ENCODE measurements at places on chromosomes 1 and 21.

DNA sequence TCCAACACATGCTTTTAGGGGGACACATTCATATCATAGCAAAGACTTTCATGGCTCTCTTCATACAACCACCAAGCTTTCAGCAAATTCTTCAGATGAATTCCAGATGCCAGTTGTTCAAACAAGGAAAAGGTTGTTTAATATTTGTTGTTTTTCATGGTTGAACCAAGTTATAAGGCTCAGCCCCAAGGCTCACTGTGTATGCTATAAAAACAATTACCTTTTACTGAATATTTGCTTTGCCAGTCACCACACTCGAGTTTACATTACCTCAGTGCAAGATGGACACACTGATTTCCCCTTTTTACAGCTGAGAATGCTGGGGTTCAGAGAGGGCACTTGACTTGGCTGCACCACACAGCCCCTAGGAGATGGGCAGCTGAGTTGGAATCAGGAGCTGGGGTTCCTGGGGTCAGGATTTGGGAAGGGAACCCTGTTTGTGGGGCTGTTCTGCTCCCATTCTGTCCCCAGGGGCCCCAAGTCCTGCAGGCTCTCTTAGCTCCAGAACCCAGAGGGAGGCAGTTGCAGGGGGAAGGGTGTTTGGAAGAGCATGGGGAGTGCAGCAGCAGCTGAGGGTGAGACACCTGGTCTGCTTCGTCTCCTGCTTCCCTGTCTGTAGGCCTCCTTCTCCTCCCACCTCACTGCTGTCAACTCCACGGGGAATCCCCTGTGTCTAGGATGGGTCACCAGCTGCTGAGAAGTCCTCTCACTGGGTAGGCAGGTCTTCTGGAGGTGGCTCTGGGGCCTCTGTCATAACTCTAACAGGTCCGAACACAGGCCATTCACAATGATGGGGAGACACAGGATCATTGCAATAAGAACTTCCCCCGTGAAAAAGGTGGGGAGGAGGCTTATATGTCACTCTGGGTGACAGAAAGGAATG, 12.8 kb upstream of the TMPRSS2 start:
- no peak for DNase-seq

DNA sequence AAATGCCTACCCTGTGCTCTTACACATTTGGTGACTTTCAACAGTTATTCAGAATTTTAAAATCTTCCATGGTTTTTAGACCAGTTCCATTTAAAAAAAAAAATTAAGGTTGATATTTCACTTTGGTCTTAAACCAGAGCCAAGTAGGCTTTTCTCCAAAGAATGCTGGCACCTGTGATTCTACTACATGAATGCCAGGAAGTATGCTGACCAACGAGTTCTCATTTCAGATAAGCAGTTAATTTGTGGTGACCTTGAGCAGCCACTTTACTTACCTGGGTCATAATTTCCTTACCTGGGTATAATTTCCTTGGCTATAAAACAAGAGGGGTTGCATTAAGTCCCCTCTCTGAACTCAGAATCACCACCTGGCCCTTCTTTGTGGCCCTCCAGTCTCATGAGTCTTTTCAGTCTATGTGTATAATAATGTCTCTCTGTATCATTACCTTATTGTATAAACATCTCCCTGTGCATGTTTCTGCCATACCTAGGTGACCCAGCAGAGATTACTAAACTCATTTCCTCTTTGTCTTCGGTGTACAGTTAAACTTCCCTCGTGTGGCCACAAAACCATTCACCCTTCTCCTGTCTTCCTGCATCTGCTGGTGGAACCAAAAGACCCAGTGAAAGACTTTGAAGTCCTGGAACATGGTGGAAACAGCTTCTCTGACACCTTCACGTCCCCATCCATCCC, 139.1 kb upstream of the DPT start:
- no peak for DNase-seq

DNA sequence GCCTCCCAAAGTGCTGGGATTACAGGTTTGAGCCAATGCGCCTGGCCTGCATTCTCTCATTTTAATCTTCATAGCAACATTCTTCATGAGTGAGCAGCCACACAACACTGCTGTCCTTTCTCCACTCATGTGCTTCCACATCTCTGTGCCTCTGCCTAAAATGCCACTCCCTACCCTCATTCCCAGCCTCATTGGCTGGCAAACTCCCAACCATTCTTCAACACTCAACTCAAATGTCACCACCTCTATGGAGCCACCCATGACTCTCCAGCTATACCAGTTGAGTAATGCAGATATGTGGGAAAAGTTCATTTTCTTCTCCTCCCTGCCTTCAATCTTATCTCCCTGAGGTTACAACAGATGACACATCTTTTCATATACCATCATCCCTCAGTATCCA, 53.9 kb upstream of the ZC3H12A start:
- DNase-seq, result no peak

DNA sequence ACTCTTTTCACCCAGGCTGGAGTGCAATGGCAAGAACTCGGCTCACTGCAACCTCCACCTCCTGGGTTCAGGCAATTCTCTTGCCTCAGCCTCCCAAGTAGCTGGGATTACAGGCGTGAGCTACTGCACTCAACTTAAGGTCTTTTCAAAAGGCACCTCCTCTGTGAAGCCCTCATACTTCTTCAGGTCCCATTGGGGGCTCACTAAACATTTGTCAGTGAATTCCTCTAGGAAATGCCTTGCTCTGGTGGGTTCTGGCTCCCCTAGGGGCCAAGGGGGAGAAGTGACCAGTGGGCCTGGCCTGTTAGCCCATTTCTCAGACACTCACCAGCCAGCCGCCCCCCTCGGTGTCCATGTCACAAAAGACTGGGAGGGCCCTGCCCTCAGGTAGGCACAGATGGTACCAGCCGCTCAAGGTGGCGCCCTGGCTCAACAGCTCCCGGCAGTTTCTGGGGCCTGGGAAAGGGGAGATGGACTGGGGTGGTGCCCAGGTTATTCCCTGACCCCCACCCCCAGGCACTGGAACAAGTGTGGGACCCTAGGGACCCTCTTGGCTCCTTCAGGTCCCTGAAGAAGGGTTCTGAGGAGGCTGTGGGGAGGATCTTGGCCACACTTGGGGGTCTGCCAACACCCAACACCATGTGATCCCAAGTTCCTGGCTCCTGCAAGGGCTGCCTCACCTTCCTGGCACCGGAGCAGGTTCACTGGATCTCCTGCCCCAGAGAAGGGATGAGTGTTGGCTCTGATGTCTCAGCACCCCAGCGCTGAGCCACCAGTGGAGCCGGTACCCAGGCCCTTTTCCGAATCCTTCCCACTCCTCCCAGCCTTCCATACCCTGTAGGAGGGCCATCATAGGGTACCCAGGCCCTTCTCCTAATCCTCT, 1.6 kb downstream of the FCN3 start:
- DNase-seq, result no peak

GRCh38 chr1:82366689-82367088, 566.0 kb downstream of the ADGRL2 start:
- no peak for DNase-seq

DNA sequence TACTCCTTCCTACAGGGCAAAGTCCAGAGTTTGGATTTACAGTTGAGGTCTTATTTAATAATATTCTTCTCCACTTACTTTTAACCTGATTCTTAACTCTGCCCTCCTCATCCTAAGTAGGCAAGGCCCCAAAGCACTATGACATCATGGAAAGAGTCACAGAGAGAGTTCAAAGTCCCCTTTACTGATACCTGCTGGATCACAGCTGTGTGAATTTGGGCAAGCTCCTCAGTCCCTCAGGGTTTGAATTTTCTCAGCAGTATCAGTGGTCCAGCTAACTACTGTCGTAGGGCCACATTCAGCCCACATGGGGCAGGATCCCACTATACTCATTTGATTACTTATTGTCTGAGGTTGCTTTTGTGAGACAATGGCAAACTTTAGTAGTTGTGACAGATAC, 16.0 kb downstream of the TYW3 start:
- peak; percentile 29 for DNase-seq

- DNase-seq, result no peak
Observed at GRCh38 chr1:78275906-78276685, 214.7 kb upstream of the PTGFR start.

- no peak for DNase-seq
Observed at GRCh38 chr1:178418284-178418955, 78.3 kb downstream of the CLEC20A start.

DNA sequence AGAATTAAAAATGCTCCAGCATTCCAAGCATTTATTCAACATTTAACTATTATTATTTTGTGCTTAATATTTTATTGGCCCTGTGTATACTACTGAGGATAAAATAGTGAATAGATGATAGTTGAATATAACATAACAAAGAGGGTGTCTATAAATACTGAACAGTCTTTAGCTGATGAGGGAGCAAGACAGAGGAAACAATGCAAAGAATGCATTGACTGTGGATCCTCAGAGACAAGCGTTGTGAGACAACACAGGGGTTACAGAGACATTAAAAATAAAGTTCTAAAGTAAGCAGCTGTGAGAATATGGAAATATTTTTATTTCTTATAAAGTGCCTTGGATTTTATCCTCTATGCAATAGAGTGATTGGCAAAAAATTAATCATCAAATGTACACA, 1133.1 kb downstream of the PLA2G4A start:
- DNase-seq, result no peak

- no peak for DNase-seq
Observed at GRCh38 chr1:216576234-216576937, 146.8 kb downstream of the ESRRG start.

GRCh38 chr1:3714814-3715213, 37.4 kb upstream of the CCDC27 start:
- DNase-seq, result no peak

GRCh38 chr1:33841494-33841893, 22.4 kb upstream of the HMGB4 start:
- no peak for DNase-seq

- DNase-seq, result no peak
Observed at GRCh38 chr1:61892977-61893376, 150.7 kb downstream of the PATJ start.

GRCh38 chr1:204089044-204089751, 16.3 kb downstream of the SOX13 start:
- DNase-seq, result no peak

DNA sequence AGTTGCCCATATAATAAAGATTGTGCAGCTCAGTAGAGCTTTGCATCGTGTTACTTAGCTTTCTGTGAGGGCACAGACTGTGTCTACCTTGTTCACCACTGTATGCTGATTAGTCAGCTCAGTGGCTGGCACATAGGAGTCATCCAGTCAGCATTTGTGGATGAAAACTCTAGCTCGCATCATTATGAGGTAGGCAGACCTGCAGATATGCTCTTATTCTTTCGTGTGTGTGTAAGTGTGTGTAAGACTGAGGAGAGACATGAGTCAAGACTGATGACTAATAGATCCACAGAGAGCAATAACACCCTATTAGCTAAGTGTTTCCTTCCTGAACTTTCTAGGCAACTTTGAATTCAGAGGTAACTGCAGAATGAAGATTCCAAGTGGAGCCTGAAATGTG, 17.1 kb downstream of the TTF2 start:
- no peak for DNase-seq

DNA sequence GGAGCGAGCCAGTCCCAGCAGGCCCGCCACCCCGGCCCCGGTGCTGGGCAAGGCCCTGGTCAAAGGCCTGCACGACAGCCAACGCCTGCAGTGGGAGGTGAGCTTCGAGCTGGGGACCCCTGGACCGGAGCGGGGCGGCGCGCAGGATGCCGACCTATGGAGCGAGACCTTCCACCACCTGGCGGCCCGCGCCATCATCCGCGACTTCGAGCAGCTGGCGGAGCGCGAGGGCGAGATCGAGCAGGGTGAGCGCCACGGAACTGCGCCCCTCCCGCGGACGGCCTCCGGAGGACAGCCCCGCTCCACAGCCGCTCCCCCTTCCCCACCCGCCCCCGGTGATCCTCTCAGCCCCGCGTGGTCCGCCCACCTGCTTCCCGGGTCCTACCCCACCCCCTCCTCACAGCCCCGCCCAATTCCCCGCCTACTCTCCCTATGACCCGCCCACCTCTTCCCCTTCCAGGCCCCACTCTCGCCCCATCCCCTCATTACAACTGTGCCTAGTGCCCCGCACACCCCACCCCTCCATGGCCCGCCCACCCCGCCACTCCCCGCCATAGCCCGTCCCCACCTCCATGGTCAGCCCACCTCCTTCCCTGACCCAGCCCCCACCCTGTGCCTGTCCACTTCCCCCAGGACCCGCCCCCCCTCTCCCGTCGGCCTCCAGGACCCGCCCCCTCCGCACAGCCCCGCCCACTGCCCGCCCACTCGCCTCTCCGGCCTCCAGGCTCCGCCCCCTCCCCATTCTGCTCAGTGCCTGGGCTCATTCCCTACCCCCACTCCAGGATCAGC, 52.7 kb downstream of the VWA5B1 start:
- DNase-seq, result no peak

DNA sequence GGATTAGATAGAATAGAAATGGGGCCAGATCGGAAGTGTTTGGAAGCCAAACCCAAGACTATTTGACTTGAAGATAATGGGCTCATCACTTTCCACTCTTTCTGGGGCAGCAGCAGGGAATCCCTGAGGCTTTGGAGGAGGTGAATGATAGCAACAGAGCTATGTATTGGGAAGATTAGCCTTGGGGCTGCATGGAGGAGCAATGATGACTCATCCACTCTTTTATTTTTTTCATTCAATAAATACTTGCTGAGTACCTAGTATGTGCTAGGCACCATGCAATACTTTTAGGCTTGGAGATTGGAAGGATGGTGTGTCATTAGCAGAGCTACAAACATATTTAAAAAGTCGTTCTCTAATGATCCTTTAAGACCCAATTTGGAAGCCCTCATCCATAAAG, 166.9 kb upstream of the FOXD3 start:
- no peak for DNase-seq
